ENCODE measurements at places on chromosomes 12 and 14.

DNA sequence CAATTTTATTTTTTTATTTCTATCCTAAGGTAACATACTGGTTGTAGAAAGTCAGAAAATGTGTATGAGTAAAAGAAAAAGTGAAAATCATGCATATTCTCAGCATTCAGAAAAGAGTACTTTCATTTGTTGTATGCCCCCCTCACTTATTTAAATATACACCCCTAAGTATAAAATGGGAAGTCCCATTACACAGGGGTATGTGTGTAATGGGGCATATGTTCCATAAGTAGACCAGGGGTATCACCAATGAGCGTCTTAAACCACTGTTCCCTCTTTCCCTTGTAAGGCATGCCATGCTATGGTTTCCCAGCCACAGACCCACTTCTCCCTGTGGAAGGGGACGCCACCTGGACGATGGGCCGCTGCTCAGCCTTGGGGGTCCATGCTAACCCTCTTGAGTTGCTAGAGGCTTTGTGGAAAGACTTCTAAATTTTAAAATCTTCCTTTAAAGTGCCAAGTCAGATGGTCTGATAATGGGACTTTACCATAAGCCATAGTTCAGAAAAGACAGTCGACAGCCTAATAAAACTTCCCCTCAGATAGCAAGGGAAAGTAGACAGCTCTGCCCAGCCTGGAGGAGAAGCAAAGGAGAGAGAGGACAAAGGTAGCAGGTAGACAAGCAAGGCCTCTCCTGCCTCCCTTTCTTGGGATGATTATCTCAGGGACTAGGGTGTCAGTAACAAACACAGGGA, 118.2 kb downstream of the ZFP36L1 start:
- DNase-seq = no peak

DNA sequence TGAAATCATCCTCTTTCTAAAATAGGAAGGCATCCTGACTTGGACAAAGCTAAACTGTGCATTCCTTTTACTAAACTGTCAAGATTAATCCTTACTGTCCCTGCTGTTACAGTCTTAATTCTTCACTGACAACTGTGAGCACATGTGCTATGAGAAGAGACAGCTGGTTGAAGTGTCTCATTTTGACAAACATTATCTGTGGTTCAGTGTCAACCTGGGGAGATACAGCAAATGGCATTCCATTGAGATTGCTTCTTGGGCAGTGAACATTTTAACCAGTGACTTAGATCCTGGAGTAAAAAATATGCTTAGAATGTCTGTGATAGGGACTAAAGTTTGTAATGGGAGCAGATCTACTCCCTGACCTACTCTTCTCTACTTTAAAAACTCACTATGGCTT, 552.6 kb upstream of the ATP2B1 start:
- DNase-seq = no peak

GRCh38 chr12:65526311-65526710, 247.8 kb downstream of the MSRB3 start:
- DNase-seq = no peak

DNA sequence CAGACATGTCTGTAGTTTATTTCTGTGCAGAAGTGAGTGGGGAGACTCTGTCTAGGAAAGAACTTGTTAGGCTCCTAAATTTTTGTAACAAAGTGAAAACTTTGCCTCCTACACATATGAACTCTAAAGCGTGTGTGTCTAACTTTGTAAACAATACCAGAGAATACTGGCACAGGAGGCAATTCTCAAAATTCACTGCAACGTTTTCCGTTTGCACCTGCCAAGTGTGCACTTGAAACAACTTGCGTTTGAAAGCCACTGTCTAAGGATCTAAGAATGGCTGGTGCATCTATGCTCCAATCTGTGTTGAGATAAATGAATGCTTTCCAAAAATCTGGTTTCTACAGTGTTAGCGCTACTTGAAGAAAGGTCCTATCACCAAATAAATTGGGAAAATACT, 15.3 kb downstream of the GRIP1 start:
- DNase-seq = peak; percentile 41

- no peak for DNase-seq
Observed at GRCh38 chr12:130441771-130442760, 104.4 kb downstream of the PIWIL1 start.

GRCh38 chr14:69259168-69259526, 811 bp upstream of the GALNT16 start:
- no peak for DNase-seq

DNA sequence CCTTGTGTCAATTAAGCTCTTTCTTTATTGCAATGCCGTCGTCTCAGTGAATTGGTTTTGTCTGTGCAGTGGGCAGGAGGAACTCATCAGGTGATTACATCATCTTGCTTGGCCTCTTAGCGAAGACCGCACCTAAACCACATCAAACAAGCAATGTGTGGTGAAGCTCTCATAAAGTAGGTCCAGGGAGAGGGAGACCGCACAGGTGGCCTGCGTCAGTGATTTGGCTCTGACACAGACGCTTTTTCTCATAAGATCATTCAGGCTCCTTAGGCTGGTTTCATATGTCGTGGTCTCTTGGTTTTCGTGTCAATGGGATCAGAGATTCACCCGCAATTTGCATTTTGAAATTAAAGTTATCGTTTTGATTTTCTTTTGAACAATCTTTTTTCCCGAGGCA, 6.7 kb upstream of the TESC start:
- no peak for DNase-seq

DNA sequence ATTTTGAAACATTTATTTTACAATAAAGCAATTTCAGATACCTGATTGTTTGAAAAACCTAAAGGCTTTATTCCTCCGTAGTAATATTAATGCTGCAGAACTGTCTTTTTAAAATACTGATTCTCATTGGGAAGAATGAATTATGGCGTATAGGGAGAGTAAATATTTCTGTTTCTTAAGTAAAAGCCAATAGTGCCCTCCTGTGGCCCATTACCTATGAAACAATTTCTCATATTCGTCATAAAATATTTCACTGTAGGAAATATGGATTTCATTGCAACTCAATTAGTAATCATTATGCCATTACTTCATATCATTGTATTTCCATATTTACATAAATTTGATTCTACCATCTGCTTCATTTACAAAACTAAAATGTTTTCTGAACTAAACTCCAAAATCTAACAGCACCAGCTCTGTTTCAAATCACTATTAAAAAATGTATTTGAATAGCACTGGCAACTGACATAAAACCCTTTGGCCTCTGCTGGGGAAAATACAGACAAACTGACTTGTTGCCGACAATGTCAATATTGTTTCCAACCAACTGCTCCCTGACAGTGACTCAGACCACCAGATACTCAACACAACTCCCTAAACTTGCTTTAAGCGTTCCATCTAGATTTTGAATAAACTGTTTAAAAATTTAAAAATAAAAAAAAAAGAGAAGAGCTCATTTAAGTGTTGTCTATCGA, 290.3 kb downstream of the NAV3 start:
- DNase-seq = peak; percentile 11

- DNase-seq = peak; percentile 41
Observed at GRCh38 chr14:34676516-34677211, 37.7 kb downstream of the CFL2 start.

DNA sequence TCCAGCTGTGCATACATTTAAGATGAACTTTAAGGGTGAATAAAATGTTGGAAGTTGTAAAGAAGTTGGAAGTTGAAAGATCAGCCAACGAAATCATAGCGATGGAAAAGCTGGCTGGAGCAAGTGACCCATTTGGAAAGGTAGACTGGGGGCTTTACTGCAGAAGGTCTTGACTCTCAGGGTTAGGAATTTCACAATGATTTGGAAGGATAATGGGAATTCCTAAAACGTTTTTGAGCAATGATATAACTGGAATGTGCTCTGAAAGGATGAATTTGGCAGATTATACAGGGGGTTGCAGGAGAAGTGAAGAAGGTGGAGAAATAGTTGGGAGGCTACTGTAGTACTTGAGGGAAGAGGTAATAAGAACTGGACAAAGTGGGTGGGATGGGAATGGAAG, 27.4 kb downstream of the EMP1 start:
- no peak for DNase-seq

- DNase-seq = no peak
Observed at GRCh38 chr14:93234798-93235197, 27.7 kb downstream of the UBR7 start.

DNA sequence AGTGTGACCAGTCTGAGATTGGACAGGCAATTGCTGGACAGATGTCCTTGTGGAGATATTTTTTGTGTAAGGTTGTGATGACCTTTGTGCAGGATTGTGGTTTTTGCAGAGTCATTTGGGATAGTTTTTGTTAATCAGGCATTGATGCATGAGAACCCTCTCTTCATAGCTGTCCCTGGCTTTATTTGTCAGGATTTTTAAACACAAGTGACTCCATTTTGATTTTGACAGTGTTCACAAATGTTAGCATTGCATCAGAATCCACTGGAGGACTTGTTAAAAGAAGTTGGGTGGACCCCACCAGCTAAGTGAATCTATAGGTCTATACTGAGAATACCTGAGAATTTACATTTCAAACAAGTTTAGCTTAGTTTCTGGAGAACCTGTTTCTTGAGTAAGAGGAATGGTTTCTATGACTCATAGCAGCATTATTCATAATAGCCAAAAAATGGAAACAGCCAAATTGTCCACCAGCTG, 11.8 kb downstream of the FNTB start:
- DNase-seq = no peak

GRCh38 chr12:18591473-18591872, 146.3 kb downstream of the PLCZ1 start:
- no peak for DNase-seq

- DNase-seq = no peak
Observed at GRCh38 chr12:56307221-56307965, 7.3 kb upstream of the CS start.

DNA sequence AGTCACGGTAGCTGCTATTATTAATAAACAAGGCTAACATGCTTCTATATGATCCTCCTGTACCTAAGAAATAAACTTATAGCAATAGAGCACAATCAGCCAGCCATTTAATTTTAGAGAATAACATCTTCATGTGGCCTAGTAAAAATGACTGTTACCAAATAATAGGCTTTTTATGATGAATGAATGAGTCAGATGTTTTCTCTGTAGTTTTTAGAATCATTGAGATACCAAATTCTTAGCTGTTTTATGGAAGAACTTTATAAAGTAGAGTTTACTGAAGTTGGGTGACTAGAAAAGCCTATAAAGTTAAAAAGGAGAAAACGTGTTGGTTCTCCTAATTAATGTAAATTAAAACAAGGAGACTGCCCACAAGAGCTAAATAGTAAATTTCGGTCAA, 40.7 kb downstream of the WNK1 start:
- no peak for DNase-seq

- DNase-seq = no peak
Observed at GRCh38 chr12:19245106-19245505, 115.6 kb downstream of the PLEKHA5 start.

DNA sequence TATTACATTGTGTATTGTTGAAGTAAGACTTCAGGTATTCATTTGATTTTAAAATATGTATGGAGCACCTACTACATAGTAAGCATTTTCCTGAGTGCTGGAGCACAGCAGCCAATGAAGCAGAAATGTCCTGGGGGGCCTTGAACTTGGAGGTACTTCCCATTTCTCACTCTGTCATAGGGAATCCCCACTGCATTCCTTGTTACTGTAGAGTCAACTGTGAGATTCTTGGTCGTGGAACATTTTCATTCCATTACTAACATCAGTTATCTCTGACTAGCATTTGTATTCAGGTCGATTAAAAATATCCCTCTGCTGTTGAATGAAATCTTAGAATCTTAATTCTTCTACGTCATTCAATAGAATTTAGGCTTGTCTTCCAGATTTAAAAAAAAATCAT, 66.7 kb downstream of the PDE3A start:
- no peak for DNase-seq

GRCh38 chr14:37197421-37198272, at the start of gene MIPOL1:
MIPOL1 (plus strand) TSS chr14:37197937; CDS start chr14:37247889, 49,952 bp downstream.
- peak; percentile 89 for DNase-seq

DNA sequence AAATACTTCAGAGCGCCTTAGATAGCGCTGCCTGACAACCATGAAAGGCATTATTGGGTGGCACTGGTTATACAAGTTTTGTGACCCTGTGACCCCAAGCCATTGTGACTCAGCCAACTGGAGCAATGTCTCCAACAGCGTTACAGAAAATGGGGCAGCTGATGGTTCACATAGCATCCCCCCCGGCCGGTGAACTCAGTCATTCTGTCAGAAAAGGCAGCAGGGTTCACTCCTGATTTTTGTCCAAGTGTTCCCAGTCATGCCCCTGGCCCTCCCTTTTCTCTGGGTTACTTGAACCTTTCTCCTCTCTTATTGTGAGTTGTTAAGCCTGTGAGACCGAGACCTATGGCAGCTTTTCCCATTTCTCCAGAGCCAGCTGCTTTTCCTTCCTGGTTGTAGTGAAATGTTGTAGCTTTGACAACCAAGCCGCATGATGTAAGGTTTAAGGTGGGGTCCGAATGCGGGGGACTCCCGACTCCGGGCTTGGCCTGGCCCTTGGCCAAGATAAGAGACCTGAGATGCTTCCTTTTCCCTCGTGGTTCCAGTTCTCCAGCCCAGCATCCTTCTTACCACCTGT, 22.0 kb downstream of the CD9 start:
- DNase-seq = no peak

DNA sequence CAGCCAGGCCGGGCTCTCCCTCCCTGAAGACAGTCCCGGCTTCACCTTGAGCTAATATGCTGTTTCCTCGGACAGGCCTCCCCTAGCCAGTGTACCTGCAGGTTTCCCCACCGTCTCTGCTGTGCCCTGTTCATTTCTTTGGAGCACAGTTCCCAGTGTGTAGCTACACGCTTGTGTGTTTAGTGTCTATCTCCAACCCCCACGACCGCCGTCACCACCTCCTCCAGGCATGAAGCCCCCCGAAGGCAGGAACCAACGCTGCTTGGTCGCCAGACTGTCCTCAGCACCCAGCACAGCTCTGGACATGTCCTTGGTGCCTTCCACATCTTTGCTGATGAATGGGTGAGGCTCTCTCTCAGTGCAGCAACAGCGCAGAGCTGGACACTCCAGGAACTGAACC, 26.2 kb upstream of the PLEKHG6 start:
- DNase-seq = no peak

DNA sequence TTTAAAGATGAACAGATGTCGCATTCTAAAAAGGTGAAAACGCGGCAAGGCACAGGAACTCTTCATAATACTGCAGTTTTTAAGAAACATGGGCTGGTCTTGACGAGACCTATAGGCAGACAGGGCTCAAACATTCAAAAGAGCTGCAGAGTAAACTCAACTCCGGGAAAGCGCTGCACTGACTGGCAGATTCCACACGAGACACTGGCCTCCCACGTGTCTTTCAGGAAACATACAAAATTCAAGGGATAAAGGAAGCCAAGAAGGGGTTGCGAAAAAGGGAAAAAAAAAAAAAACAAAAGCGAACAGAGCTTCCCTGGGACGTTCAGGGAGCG, 614 bp upstream of the ARF6 start:
- peak; percentile 64 for DNase-seq

- no peak for DNase-seq
Observed at GRCh38 chr14:103100281-103101121, 6.0 kb downstream of the EXOC3L4 start.

DNA sequence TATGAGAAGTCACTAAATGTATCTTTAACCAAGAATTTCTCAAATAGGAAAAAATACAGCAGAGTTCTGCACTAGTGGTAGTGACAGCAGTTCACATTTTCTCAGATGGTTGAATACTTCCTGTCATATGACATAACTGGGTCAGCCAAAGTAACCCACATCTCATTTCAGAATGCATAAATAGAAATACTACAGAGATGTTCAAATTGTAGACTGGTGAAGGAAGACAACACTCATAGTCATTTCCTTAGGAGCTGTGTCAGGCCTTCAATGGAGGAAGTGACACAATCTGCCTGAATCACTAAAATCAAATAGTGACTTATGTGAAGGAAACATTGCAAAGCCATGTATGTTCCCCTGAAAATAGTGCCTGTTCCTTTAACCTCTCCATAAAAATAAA, 32.4 kb downstream of the FERMT2 start:
- DNase-seq = no peak

GRCh38 chr12:20370014-20370386, 1.7 kb downstream of the PDE3A start:
- peak; percentile 41 for DNase-seq

Measured in NCI-H345 (cell line).